ENCODE measurements at places on chromosomes 2 and 18.
A peak's percentile ranks its signal among the peaks of the same experiment; 100 is the strongest.

DNA sequence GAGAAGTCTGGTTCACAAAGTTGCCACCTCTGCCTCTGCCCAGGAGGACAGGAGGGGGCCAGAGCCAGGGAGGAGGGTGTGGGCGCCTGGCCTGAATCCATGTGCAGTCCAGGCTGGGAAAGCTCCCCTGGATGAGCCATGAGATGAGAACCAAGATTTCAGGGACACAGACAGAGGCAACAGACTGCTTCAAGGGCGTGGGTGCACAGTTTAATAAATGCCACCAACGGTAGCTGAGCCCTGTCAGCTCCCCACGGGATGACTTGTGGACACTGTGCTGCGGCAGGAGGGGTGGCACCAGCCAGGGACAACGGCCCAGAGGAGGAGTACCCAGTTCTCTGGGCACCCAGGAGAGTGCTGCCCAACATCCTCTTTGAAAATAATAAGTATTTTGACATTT is 15.2 kb downstream of the CAPG start:
- DNase-seq: no peak

GRCh38 chr2:43267381-43267780 is 41.0 kb upstream of the ZFP36L2 start:
- DNase-seq: no peak

DNA sequence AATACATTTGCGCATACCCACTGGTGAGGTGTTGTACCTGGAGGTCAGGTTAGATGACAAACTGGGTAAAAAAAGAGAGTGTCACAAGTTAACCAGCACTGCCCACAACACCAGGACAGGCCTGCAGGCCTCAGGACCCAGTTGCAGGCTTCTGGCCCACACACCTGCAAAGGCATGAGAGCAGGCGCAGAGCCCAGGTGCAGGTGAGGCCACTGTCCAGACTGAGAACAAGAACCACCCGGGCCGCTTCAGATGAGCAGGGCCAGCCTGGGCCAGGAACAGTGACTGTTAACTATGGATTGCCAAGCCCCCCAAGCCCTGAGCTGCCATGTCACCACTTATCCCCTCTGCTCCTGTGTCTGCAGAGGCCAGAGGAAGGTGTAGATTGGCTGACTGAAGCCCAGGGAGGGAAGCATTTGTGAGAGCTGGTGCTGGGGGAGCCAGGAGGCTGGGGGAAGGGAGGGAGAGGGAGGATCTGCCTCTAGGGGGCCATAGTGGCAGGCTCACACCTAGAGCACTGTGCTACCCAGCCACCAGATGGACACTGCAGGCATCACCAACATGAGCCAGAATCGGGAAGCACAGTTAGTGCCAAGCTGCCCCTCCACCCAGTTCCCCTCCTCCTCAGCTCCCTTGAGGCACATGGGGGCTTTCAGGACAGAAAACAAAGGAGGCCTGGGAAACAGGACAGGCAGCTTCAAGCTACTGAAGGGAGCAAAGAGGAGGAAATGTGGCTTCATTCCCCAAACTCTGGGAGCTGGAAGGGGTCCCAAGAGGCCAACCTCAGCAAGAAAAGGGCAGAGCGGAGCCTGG is 35.4 kb downstream of the SFXN5 start:
- no peak for DNase-seq

- no peak for DNase-seq
Observed at GRCh38 chr2:96763511-96764252, 3.0 kb downstream of the CNNM4 start.

DNA sequence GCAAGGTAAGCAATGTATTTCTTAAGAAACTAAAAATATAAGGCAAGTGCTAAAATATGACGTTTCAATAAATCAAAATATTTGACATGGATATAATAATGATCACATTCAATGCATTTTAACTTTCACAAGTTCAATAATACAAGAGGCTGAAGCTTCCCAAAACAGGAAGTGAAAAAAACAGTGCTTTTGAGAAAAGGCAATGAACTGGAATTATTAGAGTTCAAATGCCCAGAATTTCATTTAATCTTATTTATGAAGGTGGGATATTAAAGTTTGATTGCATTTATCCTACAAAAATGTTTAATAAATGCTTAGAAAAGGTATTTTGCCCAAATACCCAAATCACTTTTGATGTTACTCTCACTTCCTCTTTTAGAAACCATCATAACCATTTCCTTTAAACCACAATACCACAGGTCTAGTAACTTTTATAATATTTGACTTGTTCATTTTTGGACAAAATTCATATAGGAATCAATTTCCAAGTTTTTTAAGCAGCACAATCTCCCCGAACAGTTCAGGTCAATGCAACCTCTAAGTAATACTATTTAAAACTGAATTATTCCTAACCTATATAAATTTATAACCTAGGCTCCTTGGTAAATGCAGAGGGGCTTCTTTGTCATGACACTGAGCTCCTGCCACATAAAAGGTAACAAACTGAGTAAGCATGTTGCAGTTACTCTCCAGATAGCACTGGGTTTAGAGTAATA is 2.1 kb downstream of the NCKAP1 start:
- DNase-seq: peak; percentile 49

- DNase-seq: no peak
Observed at GRCh38 chr2:7744827-7745226, 827.6 kb downstream of the RNF144A start.

DNA sequence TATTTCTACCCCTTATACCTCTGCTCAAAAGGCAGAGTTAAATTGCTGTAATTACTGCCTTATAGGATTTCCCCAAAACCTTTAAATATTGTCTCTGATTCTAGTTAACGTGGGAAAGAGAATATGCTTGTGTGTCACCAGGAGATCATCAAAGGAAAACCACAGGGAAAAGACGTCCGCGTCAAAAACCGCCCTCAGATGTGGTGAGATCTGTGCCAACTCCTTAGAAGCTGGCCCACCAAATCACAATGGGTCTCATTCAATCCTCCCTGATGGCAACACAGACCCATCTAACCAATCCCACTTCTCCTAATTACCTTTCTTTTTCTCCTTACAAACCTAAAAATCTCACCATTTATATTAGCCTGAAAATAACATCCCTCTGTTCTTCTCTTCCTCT is 25.4 kb downstream of the VPS54 start:
- DNase-seq: no peak

GRCh38 chr2:145023334-145023934 is 503.5 kb upstream of the ZEB2 start:
- DNase-seq: no peak

DNA sequence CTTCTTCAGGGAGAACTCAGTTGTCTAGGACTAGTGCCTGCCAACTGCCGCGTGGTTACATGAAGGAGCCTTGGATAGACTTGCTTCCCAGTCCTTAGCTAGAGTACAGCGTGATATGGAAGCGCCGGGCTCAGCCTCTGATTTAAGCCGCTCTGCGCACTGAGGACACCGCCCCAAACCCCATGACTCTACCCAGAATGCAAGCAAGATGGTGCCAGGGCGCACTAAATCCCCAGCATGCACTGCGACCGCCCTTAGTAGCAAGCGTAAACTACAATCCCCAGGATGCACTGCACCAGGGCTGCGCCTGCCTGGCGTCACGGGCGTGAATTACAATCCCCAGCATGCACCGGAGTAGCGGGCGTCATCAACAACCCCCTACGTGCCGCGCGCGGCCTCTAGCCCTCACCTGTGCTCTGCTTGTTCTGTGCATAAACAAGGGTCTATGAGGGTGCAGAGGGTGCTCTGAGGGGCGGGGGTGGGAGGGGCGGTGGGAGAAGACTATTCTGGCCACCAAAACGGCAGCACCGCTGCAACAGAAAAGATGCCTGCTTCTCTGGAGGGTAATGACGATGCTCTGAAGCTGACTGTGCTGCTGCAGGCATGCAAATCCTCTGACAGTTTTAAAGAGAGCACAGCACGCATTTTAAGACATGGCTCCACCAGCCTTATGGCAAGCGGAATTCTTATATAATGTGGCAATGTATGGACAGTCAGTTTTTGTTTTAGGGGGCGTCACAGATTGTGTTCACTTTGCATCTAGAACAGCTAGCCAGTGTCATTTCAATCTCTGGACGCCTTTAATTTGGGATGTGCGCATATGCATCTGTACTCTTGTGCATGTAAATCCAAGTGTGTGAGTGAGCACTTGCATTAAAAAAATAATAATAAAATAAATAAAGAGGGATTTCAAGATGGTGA is 282.5 kb upstream of the MYT1L start:
- peak; percentile 86 for DNase-seq

GRCh38 chr18:55236150-55236931 is 277.1 kb upstream of the CCDC68 start:
- DNase-seq: peak; percentile 82

GRCh38 chr2:3728104-3729054 is 25.0 kb downstream of the DCDC2C start:
- no peak for DNase-seq

DNA sequence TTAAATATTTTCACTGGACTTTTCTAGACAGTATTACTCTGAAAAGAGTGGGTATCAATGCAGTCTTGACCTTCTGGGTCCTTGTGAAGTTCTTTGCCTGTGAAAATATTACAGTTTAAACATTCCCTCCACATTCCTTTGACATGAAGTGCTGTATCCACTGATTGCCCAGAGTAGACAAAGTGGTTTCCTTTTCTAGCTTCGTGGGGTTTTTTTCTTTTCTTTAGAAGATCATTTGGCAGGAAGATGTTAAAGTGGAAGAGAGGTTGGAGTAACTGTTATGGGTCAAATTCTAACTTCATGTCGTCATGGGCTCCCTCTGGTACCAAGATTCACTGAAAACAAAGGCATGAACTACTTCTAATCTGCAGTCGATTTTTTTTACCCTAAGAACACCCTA is 496.9 kb downstream of the EPHA4 start:
- no peak for DNase-seq

GRCh38 chr2:215707608-215708007 is 271.7 kb upstream of the FN1 start:
- DNase-seq: no peak

DNA sequence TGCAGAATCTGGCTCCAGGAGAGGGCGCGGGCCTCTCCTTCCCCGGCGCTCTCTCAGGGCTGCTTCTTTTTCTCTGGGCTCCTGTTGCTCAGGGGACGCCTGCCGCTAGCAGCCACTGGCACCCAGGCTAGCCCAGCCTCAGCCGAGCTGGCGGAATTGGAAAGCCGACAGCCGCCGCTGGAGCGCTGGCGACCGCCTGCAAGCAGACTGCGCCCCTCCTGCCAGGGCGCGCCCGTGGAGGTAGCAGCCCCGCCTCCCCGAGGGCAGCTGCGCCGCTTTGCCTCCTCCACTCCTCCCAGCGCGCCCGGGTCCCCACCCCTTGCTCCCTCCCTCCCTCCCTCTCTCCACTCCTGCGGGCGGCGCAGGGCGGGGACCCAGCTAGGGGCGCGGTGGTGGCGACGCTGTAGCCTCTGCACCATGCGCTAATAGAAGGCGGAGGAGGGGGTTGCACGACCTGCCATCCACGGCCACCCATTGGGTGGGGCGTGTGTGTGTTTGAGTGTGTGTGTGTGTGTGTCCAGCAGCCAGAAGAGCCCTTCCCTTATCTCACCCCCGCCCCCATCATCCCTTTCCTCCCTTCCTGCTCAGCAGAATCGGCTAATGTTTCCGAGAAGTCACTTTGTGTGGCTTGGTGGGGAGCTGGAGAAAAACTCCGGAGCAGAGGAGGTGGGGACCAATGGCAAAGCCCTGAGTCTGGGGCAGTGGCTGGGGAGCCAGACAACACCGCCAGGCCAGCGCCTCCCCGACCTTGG is at the start of gene SCN9A:
Gene SCN9A (minus strand): TSS at position 209 of the 752 bp plus-strand sequence. CDS start 64,188 bp downstream, outside the sequence.
- peak; percentile 86 for DNase-seq

- DNase-seq: no peak
Observed at GRCh38 chr2:10165282-10165681, 42.7 kb downstream of the RRM2 start.

- DNase-seq: no peak
Observed at GRCh38 chr18:220708-221107, 47.1 kb downstream of the THOC1 start.

DNA sequence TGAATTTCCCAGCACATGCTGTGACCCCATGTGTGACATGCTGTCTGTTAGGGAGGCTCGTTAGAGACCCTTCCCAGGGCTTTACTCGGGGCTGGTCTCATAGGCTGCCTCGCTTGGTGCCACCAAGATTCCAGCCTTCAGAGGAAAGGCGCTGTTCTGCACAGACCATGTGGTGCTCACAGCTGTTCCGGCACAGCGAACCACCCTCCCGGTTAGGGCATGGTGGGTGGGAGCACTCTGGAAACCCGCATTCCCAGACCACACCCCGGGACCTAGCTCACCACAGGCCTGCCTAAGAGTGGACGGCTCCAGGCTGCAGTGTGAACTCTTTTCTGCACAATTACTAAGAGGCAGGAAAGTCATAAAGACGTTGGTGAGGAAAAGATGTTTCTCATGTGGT is 112.0 kb downstream of the MBP start:
- DNase-seq: no peak

DNA sequence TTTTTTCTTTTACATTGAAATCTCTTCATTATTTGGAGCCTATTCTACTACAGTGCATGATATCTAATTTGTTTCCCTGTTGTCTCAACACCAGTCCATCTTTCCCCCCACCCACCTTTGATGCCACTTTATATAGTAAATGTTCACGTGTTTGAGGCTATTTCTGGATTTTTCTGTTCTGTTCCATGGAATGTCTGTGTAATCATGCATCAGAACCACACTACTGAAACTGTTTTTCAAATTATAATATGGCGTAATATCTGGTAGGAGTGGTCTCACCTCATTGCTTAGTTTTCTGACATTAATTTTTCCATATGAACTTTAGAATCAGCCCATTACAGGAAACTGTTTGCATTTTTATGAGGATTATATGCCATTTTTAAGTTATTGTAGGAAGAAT is 19.1 kb upstream of the NARS1 start:
- no peak for DNase-seq

GRCh38 chr2:179525340-179525739 is 260.7 kb upstream of the SESTD1 start:
- no peak for DNase-seq

GRCh38 chr2:140863713-140864112 is 1267.1 kb downstream of the LRP1B start:
- DNase-seq: peak; percentile 41

- DNase-seq: no peak
Observed at GRCh38 chr2:227054006-227054405, 110.0 kb downstream of the COL4A4 start.

DNA sequence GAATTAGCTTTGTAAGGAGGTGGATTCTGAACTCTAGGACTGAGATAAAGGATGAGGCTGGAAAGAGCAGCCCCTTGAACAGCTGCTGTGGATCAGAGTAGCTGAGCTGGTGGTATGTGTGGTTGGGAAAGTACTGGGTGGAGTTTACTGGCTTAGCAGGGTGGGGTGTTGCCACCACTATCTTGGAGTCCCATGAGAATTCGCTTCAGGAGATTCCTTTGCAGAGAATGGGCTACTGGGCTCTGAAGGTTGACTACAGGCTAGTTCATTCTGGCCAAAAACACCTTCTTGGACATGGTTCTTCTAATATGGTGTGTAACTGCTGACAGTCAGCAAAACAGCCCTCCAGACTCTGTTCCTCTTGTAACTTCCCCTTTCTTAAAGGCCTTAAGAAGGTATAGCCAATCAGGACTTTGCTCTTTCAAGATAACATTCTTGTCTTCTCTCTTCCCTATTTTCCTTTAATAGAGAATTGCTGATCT is 52.7 kb downstream of the TET3 start:
- DNase-seq: peak; percentile 24

GRCh38 chr2:164109006-164109405 is 373.2 kb upstream of the FIGN start:
- DNase-seq: no peak

- no peak for DNase-seq
Observed at GRCh38 chr18:72409903-72410302, 134.2 kb downstream of the CBLN2 start.

Measured in MM.1S (cell line).